ENCODE measurements at places on chromosomes 1 and 21.

- DNase-seq = no peak
Measured at GRCh38 chr21:18840239-18840638, 436.7 kb upstream of the TMPRSS15 start.

- peak; percentile 52 for DNase-seq
Measured at GRCh38 chr1:62962901-62963776, 179.2 kb downstream of the ATG4C start.

DNA sequence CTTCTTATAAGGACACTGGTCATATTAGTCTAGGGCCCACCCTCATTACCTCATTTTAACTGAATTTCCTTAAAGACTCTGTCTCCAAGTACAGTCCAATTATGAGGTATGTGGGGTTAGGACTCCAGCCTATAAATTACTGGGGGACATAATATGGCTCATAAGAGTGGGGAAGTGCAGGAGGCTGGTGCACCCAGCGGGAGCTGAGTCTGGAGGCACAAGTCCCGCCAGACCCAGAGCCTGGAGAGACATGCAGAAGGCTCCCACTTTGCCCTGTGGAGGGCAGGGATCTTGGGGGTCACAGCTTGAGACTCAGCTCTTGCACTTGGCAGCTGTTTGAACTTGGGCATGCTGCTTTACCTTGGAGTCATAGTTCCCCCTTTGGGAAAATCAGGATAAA is 250.4 kb downstream of the RHOU start:
- no peak for DNase-seq

DNA sequence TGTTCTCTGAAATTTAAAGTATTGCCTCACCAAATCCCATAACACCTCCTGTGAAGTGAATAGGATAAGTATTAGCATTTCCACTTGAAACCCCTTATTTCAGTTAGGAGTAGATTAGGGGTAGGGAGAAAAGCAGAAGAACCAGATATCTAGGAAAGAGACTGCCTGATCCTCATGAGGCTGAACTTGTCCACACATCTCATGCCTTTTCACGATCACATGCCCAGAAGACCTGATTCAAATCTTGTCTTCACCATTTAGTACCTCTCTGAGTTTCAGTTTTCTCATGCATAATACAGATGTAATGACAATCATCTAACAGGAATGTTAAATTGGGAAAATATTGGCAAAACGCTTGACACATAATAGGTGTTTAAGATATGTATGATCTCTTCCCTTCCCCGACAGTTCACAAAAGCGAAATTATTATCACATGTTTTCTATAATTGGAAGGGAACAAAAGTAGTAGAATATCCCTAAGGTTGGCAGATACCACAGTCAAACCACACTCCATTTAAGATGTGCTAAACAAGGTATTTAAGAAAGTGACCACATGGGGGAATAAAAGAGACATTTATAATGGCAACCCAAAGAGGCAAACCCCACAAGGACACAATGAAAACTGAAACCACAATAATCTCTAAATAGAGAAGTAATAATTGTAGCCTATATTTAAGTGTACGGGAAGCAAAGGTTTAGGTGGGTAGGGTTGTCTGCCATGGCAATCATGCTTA is 25.2 kb downstream of the GFI1 start:
- DNase-seq = no peak

DNA sequence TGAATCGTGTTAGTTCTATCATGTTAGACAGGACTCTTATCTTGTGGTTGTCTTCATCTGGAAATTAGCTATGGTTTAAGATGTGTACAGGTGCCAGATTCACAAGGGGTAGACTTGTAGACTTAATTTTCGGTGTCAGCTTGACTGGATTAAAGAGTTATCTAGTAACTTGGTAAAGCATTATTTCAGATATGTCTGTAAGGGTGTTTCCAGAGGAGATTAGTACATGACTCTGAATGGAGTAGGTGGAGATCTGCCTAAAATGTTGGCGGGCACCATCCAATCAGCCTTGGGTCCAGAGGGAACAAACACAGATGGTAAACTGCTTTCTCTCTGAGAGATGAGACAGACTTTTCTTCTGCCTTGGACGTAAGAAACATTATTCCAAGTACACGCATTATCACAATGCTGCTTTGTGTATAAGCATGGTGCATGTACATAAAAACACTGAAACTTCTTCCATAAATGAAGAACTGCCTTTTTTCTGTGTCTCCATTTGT is 434.6 kb downstream of the SMYD3 start:
- no peak for DNase-seq

DNA sequence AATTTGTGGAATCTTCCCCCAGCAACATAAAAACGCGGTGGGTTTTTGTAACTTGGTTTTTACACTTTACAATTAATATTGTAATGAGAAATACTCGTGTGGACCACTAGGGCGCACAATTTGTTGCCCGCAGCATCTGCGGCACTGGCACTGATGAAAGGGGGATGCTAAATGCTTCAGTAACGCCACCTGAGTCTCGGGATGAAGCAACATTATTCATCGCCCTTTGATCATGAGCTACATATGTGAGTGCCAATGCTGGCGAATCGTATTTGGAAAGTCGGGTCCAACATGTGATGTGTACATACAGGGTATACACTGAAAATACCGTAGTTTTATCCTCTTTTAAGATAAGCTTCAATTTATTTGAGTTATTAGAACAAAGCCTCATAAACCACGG is 34.2 kb upstream of the COX20 start:
- peak; percentile 75 for DNase-seq

DNA sequence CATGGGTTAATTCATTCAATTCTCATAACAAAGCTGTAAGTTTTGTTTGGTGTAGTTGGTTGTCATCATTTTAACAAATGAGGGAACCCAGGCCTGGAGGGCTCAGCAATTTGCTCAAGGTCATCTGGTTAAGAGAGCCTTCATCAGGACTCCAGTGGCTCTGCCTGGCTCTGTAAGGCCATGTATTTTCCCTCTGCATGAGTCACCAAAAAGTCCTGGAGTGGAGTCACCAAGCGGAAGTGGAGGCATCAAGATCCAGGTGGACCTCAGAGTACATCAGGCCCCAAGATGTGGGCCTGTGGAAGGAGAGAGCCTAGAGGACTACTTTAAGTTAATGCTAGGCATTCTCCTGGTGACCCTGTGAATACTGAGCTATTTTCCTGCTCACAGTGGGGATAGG is 30.0 kb upstream of the RBM15 start:
- no peak for DNase-seq

DNA sequence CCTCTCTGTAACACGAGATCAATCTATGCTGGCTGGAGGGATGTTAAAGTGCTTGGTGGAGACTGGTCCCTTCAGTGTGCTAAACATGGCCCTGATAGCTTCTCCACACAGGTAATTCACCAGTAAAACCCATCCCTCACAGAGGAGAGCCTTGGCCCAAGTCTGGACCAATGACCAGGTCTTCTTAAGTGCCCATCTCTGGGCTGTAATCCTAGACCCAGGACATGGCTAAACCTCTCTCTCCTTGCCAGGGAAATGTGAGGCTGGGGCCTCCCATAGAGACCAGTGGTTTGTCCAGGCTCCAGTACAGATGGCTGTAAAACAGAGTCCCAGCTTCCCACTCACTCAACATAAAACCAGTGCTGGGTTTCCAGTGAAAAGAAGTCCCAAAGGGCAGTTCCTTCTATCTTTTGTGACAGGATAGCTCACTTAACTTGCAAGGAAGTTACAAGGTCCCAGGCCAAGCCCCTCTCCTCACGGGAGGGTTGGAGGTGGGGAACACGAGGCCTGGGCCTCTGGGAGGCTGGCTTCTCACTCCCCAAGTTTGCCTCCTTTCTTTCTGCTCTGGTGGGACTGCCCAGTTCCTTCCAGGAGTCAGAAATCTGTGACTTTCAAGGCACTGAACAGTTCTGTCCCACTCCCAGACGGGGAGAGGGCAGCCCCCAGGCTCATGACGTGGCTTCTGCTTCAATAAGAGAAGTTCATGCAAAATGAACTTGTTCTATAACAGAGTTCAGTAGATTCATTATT is 2.2 kb upstream of the KIF17 start:
- no peak for DNase-seq

GRCh38 chr1:9075022-9075421 is 5.6 kb upstream of the SLC2A5 start:
- DNase-seq = no peak

DNA sequence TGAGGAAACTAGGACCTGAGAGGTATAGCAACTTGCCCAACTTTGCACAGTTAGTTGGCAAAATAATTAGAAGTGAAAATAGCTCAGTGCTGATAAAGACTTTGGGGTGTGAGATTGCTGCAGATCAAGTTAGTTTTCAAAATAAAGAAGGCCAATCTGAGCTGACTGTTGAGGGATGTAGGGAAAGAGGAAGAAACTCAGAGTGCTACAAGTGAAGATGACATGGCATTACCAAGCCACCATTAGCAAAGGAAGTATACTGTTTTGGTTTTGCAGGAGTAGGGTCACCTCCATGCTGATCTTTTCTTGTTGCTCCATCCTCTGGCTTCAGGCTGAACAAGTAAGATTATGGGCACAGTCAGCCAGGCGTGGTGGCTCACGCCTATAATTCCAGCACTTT is 78.7 kb upstream of the ADAM30 start:
- no peak for DNase-seq

- no peak for DNase-seq
Measured at GRCh38 chr1:187645651-187646050, 816.9 kb downstream of the PLA2G4A start.

- DNase-seq = no peak
Measured at GRCh38 chr1:107467811-107468210, 327.0 kb downstream of the NTNG1 start.

GRCh38 chr21:28823429-28823828 is 169.2 kb downstream of the LTN1 start:
- no peak for DNase-seq

DNA sequence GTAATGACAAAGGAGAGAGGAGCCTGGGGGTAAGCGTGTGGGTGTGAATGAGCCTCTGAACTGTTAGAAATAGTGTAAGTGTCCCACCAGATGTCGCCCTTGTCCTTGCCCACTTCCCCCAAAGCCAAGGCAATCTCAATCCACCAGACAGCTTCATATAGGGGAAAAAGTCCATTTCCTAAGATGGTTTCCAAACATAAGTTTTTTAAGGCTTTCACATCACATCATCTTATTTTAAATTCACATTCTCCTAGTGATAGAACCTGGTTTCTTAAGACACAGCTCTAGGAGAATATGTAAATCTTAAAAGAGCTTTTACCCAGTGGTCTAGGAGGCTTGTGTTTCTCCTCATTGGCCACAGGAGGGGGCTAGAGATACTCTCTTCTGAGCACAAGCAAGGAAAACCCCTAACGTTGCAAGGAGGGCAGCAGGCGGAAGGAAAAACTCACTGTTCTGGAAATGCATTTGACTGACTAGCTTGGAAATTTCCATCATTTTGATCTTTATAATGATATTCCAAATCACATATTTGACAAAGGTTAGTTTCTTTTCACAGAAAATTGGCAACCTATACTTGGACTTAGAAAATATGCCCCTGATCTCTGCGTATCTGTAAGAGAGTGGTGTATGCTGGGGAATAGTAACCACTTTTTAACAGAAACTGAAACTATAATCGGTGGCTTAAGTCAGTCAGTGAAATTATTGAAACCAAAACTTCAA is 51.9 kb upstream of the LPAR3 start:
- peak; percentile 46 for DNase-seq
